ENCODE measurements at places on chromosomes 7 and 10.

DNA sequence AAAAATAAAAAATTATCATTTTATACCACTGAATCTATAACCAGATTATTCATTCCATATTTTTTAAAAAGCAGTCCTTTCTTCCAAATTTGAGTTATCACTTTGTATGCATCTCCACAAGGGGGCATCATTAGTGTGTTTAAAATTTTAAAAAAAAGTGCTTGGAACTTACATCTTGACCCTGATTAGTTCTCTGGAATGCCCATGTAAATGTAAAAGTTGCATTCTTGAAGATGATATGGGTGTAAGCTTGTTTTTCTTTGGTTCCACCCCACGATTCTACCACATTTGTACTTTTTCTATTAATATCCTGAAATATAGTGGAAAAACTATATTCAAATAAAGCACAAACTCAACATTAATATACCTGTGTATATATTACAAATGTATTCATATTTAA, 144.9 kb downstream of the ELAPOR2 start:
- peak; percentile 8 for DNase-seq

DNA sequence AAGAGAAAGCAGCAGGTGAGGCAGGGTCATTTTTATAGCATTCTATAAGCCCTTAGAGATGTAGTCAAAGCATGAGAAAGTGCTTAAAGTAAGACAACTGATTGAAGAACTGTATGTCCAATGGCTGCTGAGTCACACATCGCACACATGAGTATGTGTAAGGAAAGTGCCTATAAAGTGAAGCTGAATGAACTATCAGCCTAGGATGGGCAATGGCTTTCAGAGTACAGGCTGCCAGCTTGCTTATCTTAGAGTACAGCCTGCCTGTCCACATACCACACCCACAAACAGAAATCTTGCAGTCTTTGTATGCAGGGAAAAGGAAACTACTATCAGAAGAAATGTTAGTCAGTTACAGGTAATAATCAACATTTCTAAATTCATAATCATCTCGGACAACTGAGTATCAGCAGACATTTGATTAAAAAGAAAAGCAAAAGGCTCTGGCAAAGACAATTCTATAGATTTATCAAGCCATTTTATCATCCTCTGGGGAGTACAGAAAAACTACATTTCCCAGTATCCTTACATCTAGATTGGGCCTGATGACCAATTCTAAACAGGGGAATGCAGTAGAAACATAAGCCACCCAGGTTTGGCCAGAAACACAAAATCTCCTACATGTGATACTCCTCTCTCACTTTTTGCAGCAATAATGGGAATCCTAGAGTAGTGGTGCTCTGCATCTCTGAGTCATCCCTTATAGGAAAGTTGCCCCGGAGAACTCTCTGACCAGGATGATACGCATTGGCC, 16.2 kb upstream of the EPHB6 start:
- DNase-seq: no peak

DNA sequence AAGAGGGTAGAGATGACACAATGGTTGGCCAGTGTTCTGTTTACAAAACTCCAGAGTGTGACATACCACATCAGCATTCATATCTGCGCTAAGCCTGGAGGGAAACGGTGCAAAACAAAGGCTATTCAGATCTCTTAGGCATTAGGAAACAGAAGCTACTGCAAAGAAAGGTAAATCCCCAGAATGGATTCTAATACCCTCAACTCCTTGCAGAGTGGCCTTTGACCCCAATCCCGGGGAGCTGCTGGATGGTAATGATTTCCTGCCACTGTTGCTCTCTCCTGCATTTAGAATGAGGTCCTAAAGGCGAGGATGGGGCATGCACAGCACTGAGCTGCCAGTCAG, 65.2 kb downstream of the AOAH start:
- no peak for DNase-seq

DNA sequence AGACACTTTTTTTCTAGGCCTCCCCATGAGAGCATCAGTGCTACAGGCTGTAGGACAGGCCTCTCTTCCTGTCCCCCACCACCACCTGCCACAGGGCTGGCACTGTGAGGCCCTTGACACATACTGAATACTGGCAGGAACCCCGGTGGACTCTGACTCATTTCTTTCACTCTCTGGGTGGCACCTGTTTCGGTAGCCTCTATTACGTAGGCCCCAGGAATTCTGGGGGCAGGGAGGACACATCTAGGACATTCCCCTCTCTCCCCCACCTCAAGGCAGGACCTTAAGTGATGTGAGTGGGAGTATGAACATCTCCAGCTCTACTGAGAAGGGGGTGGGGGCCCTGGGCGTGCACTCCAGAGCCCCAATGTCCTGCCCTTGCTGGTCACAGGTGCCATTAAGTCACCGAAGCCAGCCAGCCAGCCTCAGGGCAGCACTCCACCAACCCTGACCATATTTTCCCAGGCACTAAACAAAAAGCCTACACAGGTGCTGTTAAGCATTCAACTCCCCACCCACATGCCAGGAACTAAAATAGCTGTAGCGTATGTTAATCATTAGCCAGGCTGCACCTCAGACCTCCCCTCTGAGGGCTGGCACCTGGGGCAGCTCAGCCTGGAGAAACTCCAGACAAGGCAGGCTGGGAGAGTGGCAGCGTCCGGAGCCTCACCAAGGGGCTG, 8.9 kb downstream of the ANXA11 start:
- no peak for DNase-seq

- no peak for DNase-seq
These were observed 1147.3 kb downstream of the XPNPEP1 start for GRCh38 chr10:108775911-108776475.

DNA sequence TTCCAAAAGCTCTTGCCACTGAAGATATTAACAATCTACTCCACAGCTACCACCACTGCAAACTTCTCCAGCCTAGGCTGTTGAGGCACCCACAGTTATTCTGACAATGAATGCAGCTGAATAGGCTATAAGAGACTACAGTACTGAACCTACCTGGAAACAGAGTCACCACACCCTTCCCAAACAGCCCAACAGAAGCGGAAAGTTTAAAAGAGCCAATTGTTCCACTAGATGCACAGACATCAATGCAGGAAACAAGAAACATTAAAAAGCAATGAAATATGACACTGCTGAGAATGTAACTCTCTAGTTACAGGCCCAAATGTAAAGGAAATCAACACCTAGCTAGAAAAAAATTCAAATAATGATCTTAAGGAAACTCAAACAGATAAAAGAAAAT, 64.5 kb upstream of the PLA2G12B start:
- DNase-seq: no peak

DNA sequence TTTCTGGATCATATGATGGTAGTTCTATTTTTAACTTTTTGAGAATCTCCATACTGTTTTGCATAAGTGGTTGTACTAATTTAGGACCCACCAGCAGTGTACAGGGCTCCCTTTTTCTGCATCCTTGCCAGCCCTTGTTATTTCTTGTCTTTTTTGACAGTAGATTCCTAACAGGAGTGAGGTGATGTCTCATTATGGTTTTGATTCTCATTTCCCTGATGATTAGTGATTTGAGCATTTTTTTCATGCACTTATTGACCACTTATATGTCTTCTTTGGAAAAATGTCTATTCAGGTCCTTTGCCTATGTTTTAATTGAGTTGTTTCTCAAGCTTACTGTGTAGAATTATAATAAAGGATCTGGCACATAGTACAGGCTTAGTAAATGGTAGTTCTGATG, 238.8 kb upstream of the BMPER start:
- no peak for DNase-seq

GRCh38 chr7:29304756-29305155, 110.2 kb downstream of the CHN2 start:
- DNase-seq: no peak

- no peak for DNase-seq
These were observed 68.3 kb upstream of the AMPH start for GRCh38 chr7:38699471-38699870.

DNA sequence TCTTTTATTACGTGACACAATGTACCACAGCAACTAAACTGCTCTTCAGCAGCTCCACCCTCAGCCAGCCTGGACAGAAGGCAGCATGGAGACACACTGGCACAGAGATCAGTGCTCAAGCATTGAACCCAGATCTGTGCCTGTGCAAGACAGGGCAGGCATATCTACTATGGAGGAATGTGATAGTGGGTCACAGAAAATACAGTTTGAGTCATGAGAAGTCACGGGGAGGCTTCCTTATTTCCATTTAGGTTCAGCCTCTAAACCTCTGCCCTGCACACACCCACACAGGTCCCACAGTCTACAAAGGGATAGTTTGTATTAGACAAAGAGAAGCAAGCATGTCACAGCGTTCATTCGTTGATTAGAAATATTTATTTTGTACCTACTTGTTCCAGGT, 187.4 kb upstream of the AGR3 start:
- DNase-seq: no peak

- DNase-seq: no peak
These were observed 124.7 kb upstream of the CTBP2 start for GRCh38 chr10:125284875-125285597.

DNA sequence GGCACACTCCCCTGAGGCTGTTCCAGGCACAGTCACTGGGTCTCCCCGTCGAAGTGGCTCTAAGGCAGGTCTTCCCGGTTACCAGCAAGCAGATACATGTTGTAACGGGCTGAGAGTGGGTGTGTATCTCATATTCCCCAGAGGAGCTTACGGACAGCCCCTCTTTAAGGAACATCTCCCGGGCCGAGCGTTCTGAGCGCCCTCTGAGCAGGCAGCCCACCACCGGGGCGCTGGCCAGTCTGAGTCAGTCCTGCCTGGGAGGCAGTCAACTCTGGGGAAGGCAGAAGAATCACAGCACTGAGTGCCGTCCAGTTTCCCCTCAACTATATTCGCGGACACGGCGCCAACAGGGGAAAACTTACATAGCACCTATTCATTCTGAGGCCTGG, 117.4 kb downstream of the LHPP start:
- DNase-seq: no peak

DNA sequence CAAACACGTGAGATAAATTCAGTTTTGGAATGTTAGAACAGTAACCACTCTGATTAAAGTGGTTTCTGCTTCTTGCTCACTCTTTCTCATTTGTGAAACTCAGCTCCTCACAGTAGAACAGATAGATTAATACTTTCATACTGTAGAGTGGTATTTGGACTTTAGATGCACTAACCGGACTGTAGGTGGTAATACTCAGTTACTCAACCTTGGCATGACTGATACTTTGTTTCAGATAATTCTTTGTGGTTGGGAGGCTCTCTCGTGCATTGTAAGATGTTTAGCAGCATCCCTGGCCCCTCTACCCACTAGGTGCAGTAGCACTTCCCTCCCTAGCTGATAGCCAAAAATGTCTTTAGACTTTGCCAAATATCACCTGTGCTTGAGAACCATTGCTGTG, 37.6 kb downstream of the MCU start:
- DNase-seq: no peak

- no peak for DNase-seq
These were observed 46.2 kb downstream of the BAIAP2L1 start for GRCh38 chr7:98354511-98355249.

DNA sequence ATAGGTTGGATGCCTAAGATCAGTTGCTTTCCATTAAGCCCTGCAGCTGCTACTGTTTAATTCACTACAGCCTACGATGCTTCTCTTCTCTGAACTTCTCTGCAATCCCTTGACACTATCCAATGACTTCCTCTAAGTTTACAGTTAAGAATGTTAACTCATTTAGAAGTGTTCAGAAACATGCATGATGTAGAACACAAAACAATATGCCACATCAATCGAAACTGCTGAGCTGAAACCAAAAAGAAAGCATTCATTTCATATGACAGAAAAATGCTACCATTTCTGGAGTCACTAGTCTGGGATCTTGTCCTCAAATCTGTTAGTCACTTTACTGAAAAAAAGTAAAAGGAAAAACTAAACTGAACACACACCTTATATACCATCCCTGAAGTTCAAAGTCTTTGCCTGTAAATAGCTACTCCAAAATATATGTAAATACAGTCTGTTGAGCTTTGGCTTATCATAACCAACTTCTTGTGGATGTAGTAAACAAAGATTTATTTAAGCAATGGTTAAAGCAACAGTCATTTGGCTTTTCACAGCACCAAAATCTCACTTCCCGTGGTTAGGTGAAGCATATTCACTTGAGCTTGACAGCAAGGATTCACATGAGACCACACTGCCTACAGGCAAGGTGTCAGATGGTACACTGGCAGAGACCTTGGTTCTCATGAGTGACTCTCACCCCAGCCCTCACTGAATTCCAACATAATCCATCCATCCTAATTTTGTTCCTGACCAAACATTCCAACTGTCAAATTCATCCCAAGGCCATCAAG, 187.0 kb downstream of the PPP1R17 start:
- no peak for DNase-seq

GRCh38 chr7:21566094-21566493, 23.3 kb downstream of the DNAH11 start:
- no peak for DNase-seq

DNA sequence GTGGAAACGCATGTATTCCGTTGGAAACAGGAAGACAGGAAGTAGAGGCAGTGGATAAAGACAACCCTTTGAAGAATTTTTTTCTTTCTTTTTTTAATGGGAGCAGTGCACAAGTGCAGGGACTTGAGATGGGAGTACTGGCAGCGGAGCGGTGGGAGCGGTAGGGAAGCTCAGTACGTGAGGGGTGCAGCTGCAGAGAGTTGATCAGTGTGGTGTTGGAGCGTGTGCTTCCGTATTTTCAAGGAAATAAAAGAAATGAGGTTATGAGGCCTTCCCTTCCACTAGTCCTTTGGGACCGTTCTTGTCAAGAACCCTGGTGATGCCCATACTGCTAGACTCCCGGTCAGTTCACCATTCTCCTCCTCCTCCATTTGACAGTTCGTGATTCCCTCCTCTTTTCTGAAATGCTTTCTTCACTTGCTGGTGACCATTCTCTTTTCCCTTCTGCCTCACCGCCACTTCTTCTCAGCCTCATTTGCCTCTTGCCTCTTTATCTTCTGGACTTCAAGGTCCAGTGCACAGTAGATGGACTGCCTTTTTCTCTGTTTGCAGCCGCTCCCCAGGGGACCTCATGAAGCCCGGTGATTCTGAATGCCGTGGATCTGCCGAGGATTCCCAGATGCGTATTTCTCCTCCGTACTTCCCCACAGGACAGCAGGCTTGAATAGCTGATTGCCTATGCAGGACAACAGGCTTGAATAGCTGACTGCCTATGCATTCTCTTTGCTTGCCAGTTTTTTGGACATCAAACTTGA, 39.1 kb upstream of the TMEM236 start:
- DNase-seq: no peak

DNA sequence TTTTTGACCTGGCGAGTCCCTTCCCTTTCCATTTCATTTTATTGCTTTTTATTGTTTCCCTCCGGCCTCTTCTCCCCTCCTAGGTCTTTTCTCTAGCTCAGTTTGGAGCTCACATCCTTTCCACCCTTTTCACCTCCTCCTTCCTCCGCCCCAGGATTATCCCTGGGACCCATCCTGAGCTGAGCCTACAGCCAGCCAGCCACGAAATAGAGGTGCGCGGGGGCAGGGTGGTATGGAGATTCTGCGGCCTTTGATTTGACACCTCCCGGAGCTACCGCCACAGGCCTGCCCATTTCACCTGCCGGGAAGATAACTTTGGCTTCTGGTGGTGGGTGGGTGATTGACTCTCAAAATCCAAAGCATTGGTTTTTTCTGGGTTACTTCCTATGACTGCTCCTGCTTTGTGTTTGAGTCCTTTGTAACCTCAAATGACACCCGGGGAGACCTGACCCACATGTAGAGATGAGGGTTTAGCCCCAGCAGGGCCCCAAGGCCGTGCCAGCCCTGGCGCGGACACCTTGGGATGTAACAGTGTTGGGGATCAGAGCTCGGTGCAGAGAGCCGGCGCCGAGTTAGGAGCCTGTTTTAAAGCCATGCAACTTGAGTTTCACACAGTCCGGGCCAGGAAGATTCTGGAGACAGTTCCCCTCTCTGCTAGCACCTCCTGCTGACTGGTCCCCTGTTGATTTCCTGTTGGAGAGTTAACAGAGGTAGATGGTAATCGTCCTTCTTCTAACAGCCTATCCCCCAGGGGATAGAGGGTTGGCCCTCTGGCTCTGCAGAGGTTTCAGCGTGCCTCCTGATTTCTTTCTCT, 1.5 kb downstream of the DUSP5 start:
- no peak for DNase-seq
